ENCODE measurements at places on chromosomes 16 and 17.

- DNase-seq = no peak
Measured at GRCh38 chr16:61900482-61900881, 135.8 kb downstream of the CDH8 start.

DNA sequence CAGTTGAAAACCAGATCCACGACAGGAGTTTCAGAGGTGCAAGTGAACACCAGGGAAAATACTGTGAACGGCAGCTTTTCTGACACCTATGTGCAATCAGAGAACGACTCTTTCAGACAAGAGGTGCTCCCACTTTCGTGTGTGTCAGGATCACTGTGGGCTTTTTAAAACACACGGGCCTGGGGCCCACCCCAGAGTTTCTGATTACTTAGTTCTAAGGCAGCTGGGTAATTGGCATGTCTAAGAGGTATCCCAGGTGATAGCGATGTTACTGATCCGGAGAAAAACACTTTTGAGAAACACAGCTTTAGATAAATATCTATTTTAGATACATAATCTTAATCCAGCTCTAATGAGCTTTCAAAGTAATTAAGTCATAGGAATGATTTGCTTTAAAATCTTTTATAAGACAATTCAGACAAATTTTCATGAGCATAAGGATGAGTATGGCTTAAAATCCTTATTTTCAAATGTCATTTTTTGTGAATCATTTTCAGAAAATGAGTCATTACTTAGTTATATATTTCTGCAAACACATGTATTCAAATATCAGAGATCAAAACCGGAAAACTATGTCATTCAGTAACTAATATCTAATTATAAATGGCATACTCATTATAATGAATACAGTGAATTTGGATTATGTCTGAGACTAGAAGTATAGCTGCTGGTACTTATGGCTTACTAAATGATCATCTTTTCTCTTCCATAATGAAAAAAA, 217.9 kb upstream of the PSMD7 start:
- no peak for DNase-seq

- DNase-seq = no peak
Measured at GRCh38 chr17:3944485-3945388, 19.5 kb downstream of the ATP2A3 start.

- DNase-seq = no peak
Measured at GRCh38 chr16:88853325-88853941, 3.3 kb downstream of the GALNS start.

All from COR-L47 (cell line).